ENCODE measurements at places on chromosomes 2 and 18.

- DNase-seq: no peak
Observed at GRCh38 chr18:25341831-25342230, 10.1 kb downstream of the ZNF521 start.

DNA sequence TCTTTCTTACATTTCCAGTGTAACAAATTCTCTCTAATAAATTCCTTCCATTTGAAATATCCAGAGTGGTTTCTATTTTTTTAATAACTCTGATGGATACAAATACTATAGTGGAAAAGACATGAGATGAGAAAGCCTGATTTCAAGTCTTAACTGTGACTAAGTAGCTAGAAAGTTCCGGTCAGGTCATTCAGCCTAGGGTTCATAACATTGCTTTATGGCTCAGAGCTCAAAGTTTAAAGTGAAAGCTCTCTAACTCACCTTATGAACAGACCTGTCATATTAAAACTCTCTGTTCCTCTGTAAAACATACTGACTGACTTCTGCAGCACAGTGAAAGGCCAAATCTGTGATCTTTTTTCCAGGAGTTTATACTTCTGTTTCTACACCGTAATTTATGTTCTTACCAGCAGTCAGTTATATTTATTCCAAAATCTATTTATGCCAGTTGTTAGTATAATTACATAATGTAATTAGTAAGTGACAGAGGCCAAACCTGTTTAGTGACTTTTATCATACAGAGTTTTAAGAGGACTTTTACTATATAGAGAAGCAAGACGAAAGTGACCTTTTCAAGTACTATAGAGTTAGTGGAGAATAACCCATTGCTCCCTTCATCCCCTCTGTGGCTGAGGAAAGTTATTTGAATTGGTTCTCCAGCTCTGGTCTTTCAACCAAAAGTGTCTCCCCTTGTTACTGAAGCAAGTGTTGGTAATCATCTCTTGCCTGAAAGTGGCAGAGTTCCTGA, 118.8 kb upstream of the PDE1A start:
- no peak for DNase-seq

DNA sequence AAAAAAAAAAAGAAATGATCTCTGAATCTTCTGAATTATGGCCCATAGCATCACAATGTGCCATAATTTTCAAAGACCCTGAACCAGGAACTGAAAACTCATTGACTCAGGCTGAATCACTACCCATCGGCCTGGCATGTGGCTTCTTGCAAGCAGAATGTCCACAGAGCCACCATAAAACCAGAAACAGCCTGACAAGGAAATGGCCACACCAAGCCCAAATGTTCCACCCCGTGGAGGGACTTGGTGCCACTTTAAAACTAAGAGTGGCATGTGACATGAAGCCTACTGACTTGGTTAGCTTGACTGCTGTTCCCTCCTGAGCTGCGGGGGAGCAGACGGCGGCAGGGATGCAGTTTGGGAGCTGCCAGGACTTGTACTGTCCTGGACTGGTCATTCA, 71.2 kb upstream of the RBM44 start:
- no peak for DNase-seq

DNA sequence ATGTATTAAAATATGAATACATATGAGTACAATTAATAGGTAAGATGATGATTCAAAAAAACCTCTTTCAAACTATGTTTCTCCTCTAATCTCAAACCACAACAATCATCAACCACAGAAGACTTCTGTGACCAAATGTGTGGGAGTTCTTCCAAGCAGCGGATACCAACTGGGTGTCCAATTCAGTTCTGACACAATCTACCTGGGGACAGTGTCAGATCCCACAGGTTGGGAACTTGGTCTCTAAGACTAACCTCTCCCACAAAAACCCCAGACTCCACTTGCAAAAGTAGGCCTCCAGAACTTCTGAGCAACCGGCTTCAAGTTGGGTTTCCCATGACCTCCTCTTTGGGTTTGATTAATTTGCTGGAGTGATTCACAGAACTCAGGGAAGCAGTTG, 26.9 kb downstream of the FASTKD1 start:
- no peak for DNase-seq

- no peak for DNase-seq
Observed at GRCh38 chr2:72800492-72800891, 25.3 kb downstream of the EXOC6B start.

DNA sequence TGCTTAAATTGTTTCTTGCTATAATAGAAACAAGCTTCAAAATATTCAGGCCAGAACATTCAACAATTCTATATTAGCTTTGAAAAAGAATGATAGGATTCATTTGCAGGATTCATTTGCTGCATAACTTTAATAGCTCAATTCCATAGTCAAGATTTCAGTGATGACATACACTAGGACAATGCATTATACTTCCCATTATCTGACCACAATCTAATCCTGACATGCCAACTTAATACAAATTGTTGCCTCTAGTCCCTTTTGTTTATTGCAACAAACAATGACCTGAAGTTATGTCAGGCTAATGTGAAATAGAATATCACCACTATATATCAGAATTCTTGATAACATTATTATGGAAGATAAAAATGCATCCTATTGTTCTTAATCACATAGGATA, 169.4 kb downstream of the DNAH7 start:
- no peak for DNase-seq
